ENCODE measurements at places on chromosomes 11 and 22.

DNA sequence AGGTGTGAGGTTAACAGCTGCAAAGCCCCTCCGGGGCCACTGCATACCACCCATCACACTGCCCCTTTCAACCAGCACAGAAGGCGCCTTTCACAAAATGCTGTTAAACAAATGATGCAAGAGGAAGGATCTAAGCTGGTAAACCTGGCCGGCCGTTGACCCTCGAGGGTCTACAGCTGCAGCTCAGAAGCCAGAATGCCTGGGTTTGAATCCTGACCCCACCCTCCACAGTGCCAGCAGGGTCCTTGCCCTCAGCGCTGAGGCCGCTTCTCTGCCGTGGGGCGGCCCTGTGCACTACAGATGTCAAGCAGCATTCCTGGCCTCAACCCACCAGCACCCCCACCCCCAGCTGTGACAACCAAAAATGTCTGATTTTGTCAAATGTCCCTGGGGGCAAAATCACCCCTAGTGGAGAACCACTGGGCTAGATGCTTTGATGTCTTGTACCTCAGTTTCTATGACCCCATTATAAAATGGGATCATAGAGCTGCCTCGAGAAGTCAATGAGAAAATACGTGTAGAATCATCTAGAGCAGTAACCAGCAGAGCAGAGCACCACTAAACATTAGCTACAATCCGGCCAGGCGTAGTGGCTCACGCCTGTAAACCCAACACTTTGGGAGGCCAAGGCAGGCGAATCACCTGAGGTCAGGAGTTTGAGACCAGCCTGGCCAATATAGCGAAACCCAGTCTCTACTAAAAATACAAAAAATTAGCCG, 77.9 kb downstream of the CELSR1 start:
- no peak for DNase-seq

DNA sequence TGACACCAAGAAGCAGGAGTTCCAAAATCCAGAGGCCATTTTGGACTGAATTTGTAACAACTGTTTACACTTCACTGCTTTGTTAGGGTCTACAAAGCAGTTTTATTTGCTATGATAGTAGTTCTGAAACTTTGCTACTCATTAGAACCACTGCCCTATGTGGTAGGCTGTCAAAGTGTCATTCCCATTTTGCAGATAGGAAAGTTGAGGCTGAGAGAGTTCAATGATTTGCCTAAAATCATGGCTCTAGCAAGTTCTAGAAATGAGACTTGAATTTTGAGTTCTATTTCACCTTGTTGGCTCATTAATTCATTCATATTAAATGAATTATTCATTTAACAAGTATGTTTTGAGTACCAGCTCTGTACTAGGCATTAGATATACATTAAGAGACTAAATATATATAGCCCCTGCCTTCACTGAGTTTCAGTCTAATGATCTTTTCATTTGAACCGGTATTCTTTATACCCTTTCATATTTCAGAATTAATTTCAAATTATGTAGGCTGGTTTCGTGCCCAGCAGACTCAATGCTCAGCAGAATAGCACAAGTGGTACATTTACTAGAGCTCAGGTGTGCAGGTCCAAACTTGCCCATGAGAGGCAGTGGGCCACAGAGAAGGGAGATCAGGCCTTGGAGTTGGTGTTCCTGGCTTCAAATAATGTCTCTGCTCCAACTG, 93.5 kb downstream of the ME3 start:
- no peak for DNase-seq

GRCh38 chr11:56491270-56491669, at the start of gene OR5M8:
OR5M8 (minus strand) TSS chr11:56491370; CDS start chr11:56491370, 0 bp downstream.
- no peak for DNase-seq

DNA sequence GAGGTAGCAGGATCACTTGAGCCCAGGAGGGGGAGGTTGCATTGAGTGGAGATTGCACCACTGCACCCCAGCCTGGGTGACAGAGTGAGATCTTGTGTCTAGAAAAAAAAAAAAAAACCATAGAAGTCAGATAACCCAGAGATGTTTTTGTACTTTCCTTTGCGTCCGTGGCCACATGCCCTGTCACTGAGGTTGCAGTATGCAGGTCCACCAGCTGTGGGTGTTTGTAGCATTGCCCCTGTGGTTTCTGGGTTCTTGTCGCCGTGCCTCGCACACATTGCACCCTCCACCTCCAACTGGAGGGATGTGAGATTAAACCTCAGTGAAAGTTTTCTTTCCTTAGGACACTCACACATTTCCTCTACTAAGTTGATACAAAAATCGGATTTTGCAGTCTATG, 70.3 kb downstream of the TNRC6B start:
- DNase-seq, result no peak

DNA sequence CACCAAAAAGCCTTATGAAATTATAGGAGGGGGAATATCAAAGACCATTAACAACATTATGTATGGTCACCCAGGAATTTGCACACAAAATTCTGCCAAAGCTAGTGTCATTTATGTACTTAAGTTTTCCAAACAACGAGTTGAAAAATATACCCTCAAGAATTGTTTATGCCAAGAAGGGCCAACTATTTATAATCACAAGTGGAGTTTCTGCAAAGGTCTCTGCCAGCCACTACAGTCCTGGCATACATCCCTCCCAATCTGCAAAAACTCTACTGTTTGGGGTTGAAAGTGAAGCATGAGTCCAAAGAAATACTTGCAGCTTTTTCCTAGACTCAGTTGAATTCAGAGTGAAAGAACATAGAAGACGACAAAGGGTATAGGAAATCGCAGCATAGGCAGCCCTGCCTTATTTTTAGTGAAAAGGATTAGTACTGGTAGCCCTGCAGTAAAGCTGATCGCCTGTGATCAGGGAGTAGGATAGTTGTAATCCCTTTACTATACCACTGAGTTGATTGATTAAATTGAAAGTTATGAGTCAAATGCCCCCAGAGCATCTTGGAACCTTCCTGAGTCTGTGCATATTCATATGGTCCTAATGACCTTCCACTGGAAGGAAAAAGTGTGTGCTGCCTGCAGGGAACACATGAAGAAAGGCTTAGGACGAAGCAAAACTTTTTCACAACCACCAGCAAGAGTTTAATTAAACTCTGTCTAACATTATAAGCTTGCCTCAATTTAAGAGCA, 144.0 kb downstream of the SPON1 start:
- DNase-seq, result no peak

- DNase-seq, result no peak
Observed at GRCh38 chr22:36015155-36015810, 13.3 kb downstream of the RBFOX2 start.

- DNase-seq, result no peak
Observed at GRCh38 chr11:66559142-66559865, 9.1 kb downstream of the CTSF start.

DNA sequence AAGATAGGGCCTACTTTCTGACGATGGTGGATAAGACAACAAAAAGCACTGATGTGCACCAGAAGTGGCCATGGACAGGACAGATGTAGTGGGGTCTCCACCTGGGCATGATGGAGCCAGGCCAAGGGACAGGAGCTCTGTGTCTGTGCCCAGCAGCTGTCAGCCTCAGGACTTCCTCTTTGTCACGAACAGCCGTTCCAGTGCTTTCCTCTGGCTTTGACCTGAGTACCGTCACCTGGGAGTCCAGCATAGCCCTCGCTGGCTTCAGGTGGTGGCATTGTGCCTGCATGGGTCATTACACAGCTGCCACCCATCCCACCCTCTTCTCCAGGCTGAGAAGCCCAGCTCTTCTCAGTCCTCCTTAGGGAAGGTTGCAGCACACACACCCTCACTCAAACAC, 137.8 kb downstream of the GRIK4 start:
- DNase-seq, result no peak

DNA sequence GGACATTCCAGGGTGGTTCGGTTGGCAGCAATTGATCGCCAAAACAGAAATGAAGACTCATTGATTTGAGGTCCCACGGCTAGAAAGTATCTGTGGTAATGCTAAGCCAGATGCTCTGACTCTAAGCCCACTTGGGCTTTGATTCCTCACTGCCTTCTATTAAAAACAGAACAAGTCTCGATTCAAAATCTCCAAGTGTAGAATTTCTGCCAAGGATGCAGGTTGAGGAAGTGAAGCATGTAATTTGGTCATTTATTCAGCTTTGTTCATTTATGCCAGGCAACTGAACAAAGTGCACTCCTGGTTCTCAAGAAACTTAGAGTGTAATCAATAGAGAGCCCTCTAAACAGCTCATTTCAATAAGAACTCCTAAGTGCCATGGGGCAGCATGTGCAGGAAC, 2.3 kb upstream of the CEP295 start:
- no peak for DNase-seq

DNA sequence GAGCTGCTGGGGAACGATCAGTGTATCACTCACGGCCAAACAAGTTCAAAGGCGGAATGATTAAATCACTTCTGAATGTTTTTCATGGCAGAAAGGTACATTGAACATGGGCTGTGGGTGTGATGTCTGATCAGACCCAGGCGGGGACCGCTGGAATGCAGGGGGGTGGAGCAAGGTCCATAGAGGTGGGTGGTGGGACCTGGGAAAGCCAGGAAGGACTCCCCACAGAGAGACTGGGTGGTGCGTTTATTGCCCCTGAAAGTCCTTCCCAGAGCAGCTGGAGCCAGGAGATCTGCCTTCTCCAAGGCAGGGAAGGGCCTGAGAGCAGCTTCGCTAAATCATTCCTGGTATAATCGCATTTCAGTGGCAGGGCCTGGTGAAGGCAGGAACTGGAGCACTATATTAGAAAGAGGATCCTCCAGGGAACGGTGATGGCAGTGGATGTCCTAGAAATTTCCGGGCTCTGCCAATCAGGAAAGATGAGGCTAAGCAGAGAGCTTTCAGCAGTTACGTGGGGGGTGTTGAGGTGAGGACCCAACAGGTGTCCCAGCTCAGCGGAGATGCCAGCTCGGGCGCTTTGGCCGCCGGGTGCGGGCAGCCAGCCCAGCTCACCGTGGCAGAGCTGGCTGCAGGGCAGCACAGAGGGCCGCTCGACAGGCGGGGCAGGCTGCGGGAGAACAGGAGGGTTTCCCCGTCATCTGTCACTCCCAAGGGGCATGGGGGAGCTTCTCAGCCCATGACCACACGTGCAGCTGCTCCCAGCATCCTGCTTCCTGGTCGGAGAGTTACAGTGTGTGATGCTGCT, 271.7 kb downstream of the CTTN start:
- no peak for DNase-seq
